ENCODE measurements at places on chromosomes 16 and 17.

- DNase-seq, result no peak
Measured at GRCh38 chr17:59418732-59419166, 87.3 kb downstream of the YPEL2 start.

DNA sequence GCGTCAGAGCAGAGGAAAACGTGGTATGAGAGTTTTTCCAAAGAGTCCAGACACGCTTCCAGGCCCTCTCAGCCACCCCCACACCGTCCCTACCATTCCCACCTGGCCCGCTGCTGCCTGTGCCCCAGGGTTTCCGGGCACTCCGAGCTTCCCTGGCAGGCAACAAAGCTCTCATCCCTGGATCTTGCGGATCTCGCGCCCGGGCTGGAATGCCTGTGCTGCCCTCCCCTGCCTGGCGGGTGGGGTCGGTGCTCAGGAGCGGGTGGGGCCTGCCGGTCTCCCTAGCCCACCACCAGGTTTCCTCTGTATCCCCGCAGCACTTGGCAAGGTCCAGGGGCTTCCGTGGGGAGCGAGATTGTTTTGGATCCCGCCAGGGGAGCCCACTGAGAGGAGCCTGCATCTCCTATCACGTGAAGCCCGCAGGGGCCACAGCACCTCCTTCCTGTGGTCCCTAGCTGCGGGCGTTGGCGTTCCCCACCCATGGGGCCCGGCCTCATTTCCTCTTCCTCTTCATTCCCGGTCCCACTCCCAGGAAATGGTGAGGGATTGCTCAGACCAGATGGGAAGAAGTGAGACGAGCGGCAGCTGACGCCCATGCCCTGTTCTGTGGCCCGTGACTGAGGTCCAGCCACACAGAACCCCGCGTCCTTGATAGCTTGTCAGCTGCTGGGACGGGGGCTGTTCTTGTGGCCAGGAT lies 11.0 kb downstream of the TBC1D24 start:
- no peak for DNase-seq

DNA sequence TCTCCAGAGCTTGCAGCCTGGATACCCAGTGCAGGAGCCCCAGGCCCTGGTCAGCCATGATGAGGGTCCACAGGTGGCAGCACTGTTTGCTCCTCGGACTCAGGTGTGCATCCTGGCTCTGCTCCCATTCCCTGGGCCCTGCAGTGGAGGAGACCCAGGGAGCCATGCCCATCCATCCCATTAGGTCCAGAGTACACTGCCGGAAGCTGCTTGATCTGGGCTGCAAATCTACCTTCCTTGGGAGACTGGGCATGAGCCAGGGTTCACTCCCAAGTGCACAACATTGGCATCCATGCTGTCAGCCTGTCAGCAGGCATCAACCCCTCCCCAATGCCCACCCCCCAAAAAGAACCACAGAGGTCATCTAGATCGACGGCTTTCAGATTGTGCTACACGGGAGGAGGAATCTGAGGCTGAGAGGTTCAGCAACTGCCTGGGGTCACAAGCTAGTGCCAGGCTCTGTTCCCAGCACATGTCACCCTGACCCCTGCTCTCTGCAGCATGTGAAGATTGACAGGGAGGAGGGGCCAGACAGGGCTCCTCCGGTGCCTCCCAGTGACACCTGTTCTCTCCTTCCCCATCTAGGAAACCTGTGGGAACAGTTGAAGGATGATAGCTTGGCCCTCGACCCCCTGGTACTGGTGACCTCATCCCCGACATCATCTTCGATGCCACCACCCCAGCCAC lies 15.7 kb downstream of the UNC119 start:
- DNase-seq, result no peak

DNA sequence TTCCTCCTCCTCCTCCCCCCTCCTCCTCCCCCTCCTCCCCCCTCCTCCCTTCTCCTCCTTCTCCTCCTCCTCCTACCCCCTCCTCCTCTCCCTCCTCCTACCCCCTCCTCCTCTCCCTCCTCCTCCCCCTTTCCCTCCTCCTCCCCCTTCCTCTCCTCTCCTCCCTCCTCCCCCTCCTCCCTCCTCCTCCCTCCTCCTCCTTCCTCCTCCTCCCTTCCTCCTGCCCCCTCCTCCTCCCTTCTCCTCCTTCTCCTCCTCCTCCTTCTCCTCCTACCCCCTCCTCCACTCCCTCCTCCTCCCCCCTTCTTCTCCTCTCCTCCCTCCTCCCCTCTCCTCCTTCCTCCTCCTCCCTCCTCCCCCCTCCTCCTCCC lies 6.6 kb upstream of the PDP2 start:
- DNase-seq, result no peak

DNA sequence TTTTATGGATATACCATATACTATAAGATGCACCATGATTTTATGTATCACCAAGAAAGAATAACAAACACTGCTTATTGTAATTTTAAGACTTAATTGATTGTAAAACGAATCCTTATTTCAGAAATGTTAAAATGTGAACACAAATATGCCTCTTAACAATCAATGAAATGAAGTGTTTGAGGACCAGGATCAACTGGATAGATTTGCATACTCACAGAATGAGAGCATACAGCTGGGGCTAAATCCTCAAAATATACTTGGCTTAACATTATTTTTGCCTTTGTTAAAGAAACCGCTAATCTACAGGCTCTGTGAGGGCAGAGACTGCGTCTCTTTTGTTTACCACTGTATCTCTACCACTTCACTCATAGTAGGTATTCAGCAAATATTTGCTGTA lies 93.6 kb downstream of the SPACA3 start:
- DNase-seq, result no peak

- no peak for DNase-seq
Measured at GRCh38 chr17:55925440-55925839, 174.6 kb downstream of the PCTP start.

- no peak for DNase-seq
Measured at GRCh38 chr16:19672378-19672777, 45.6 kb downstream of the KNOP1 start.

DNA sequence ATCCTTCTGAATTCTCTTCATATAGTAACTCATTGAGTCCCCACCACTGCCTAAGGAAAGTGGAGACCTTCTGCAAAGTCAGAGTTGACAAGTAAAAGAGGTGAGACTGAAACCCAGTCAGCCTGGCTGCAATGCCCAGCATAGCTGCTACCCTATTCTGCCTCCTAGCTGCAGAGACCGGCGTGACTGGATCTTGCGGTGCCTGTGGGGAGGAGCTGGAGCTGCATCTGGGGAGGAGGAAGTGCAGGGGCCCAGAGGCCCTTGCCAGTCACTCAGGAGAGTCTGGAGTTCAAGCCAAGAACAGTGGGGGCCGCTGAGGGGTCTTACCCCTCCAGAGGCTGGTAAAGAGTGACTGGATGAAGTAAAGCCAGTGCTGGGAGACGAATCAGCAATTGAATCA lies 35.0 kb upstream of the ZNF423 start:
- no peak for DNase-seq

- no peak for DNase-seq
Measured at GRCh38 chr16:81273223-81273950, 34.9 kb downstream of the BCO1 start.

GRCh38 chr17:56292010-56292409 lies 138.7 kb downstream of the ANKFN1 start:
- no peak for DNase-seq

GRCh38 chr16:12113523-12114345 lies 137.2 kb downstream of the SNX29 start:
- no peak for DNase-seq

Data from C1 segment of cervical spinal cord (tissue), 14 donors.